ENCODE measurements at places on chromosomes 7 and 10.

DNA sequence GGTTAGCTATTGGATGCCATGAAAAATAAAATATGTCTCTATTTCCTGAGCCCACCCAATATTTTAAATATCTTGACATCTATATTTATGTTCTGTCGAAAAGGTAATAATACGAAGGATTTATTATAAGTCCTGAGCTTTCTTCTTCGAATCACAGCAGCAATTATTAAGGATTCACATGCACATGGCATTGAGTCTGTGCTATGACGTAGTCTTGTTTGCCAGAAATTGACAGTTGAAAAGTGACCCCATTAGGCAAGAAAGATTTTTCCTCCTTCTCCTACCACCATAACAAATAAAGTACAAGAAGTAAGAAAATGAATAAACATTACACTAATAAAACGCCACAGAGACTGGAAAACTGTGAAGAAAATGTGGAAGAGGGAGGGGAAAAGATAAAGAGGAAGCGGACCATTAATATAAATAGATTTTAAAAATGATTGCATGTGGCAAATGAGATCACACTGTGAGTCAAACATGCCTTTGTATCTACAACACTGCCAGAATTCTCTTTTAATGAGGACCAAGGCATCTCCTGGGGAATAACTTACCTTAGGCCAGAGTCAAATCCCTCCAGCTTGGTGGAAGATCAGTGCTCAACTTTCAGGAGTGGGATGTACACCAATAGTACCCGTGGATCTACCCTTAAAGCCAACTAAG is 21.6 kb downstream of the FZD1 start:
- no peak for DNase-seq

DNA sequence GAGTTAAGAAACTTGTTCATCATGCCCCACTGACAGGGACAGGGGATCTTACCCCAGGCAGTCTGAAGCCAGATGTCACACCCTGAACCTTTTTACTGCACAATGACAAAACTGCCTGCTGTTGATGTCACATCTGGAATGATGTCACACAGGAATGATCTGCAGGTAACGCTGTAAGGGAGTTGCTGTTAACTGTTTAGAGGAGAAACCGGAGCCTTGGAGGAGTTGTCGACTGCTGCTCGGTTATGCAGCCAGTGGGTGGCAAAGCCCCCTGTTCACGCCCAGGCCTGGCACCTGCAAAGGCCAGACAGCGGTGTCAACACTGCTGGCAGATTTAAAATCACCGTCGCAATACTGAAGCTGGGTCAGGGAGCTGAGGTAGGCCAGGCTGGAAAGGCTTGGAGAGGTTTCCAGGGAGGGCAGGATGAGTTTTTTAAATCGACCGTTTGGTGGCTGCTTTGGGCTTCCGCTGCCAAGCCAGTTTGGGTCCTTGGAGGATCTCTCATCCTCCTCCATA is 10.0 kb upstream of the SLIT1 start:
- no peak for DNase-seq

DNA sequence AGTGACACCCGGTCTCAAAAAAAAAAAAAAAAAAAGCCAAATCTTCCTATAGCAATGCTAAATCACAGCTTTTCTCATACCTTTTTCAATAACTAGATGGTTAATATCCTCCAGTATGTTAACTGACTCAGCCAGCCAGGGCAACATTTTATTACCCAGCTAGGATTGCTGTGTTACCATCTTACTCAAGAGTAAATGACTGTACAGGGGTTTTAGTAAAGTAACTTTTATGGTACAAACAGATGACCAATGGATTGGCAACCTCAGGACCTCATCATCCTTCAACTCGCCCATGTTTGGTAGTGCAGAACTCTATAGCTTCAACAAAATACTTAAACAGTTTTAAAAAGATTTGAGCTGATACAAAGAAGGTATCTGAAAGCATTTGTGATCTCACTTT is 59.5 kb downstream of the HBP1 start:
- no peak for DNase-seq

GRCh38 chr7:4307316-4308204 is 374.5 kb upstream of the FOXK1 start:
- DNase-seq = no peak

- DNase-seq = no peak
These were observed 256.1 kb downstream of the ARHGAP21 start for GRCh38 chr10:24467605-24468004.

- DNase-seq = no peak
These were observed 240.6 kb downstream of the VTI1A start for GRCh38 chr10:112687647-112688046.

- no peak for DNase-seq
These were observed 67.8 kb downstream of the RAMP3 start for GRCh38 chr7:45225311-45225947.

GRCh38 chr7:10704653-10705052 is 269.0 kb upstream of the PHF14 start:
- no peak for DNase-seq

DNA sequence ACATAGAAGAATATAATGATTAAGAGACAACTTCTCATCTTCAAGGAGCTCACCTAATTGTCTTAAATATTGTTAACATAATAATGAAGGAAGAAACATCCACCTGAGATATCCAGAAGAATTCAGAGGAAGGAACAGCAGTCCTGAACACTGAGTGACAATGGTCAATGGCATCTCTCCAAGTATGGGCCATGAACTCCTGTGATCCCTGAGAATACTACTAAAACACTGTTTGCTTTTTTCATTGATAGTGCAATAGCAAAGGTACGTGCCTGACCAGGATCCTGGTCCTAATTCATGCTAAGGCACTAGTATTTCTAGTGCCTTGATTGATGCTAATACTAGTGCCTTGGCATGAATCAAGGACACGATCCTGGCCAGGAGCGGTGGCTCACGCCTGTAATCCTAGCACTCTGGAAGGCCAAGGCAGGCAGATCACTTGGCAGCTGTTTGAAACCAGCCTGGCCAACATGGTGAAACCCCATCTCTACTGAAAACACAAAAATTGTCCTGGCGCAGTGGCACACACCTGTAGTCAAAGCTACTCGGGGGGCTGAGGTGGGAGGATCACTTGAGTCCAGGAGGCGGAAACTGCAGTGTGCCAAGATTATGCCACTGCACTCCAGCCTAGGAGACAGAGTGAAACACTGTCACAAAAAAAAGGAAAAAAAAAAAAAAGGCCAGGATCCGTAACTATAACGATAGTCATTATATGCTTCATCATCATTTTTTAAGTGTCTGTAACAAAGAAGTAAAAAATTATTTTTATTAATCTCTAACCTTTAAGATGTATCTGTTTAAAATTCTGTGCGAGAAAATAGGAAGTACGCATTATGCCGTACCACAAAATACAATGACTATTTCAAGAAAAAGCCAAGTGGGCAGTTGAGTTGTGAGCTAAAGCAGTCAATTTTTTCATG is 49.1 kb downstream of the SRPK2 start:
- DNase-seq = no peak

- DNase-seq = no peak
These were observed 153.3 kb downstream of the LRRTM3 start for GRCh38 chr10:67079126-67079525.

DNA sequence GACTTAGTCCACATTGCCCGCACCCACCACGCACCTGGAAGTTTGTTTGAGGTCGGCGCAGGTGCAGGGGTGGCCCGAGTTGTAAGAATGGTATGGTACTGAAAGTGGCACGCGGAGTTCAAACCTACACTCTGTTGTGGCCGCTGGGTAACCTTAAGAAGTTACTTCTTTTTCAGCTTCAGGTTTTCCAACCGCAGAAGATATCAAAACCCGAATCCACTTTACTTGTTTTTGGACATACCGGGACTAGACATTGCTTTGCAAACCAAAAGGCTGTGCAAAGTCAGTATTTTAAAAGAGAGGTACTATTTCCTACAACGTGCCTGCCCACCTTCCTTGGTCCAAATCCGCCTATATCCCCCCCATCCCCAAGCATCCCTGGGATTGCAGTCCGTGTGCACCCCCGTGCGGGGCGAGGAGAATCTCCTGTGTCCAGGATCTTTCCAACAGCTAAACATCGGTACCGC is 1.0 kb downstream of the IGFBP3 start:
- no peak for DNase-seq

DNA sequence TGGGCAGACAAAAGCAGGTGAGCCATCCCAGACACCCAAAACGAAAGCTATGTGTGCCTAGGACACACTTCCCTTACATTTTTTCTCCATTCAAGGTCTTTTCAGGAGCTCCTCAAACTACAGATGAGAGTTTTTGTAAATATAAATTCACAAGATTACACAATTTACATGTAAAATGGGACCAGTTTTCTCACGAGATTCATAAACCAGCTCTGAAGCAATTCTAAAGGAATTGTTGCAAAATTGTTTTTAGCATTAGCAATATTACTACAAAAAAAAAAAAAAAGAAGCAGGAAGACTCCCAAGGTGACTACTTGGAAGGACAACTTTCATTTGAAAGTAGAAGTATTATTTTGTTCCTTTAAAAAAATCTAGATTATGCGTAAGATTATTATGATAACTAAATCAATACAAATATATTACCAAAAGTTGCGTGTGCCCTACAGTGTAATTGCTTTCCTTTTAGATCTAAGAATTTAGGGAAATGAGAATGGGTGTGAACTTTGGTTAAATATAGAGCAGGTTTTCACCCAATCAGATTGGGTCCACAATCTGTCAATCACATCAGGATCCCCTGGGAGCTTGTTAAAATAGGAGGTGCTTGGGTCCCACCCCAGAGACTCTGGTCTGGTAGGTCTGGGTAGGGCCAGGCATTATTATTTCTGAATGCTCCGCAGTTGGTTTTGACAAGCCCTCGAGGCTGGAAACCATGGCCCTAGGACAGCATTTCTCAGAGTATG is 72.2 kb downstream of the TBXAS1 start:
- no peak for DNase-seq

DNA sequence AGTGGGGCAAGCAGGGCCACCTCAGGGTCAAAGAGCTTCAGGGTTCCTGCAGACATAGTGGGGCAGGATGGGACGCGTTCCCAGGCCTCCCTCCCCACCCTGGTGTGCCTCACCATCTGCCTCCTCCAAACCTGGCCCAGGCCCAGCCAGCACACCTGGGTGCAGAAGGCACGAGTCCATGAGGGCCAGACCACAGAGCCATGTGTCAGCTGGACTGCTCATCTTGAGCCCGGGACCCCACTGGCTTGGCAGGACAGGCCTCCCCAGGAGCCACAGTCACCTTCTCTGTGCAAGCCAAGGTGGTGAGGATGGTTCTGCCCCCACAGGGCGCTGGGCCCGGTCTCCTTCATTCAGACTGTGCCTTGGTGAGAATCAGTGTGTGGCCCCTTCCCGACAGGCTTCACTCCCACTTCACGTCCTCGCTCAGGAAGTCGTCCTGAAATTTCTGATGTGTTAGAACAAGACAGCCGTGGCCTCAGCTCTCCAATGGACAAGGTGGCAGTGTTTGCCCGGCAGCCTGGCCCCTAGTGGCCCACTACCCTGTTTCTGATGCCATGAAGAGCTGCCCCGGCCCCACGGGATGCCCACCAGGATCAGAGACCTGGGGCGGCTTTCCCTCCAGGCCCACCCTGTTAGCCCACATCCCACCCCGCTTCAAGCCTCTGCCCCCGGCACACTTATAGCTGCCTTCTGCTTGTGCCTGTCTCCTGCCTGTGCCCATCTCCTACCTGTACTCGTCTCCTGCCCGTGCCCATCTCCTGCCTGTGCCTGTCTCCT is 59.6 kb upstream of the EBF3 start:
- DNase-seq = no peak

DNA sequence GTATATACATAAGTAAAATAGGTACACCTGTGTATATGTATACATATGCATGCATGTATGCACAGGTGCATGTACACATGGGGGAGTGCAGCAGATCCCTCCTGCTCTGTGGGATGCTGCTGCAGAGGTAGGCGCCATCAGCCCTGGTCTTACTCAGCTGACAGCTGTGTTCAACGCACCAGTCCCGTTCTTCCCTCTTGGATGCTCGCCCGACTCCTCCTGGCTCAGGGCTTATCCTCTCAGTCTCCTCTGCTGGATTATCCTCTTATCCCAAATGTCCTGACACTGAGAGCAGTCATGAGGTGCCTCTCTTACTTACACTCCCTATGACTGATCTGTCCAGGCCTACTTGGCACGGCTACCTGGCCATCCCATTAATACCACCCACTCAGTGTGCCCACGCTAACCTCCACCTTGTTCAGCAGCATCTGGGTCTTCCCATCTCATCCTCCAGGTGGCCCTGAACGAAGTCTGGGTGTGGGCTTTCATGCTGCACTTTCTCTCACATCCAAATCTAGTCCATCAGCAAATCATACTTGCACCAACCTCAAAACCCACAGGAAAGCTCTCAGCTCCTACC is 357.1 kb downstream of the TCERG1L start:
- no peak for DNase-seq

Measured in K562 (cell line).